ENCODE measurements at places on chromosomes 7 and 10. TPM values are rescaled to one million over a fixed set of nuclear protein-coding genes. Genes with fewer than 3 reads are reported as not detected.

DNA sequence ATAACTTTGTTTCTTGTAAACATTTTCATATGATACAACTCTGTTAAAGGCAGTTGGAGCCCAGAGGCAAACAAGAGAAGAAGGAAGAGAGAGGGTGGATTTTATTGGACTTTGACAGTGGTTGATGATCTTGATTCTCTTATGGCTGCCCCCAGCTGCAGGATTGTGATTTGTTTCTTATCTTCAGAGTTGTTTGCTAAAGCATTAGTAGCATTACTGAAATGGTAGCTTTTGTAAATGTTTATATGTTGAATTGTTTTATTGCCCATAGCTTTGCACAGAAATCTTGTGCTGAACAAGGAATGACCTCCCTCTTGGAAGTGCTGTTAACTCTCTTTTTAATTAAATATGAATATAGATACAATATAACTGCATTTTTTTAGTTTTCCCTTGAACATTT, 309.4 kb downstream of the AUTS2 start:
- DNase-seq, result no peak

Gene PTF1A
- polyA plus RNA-seq, result not detected

Gene GPER1
- polyA plus RNA-seq, result 2.3 TPM

GRCh38 chr7:19585761-19586160, 123.1 kb downstream of the POLR1F start:
- DNase-seq, result no peak
